ENCODE measurements at places on chromosomes 6 and 20. TPM values are rescaled to one million over a fixed set of nuclear protein-coding genes. Genes with fewer than 3 reads are reported as not detected.

DNA sequence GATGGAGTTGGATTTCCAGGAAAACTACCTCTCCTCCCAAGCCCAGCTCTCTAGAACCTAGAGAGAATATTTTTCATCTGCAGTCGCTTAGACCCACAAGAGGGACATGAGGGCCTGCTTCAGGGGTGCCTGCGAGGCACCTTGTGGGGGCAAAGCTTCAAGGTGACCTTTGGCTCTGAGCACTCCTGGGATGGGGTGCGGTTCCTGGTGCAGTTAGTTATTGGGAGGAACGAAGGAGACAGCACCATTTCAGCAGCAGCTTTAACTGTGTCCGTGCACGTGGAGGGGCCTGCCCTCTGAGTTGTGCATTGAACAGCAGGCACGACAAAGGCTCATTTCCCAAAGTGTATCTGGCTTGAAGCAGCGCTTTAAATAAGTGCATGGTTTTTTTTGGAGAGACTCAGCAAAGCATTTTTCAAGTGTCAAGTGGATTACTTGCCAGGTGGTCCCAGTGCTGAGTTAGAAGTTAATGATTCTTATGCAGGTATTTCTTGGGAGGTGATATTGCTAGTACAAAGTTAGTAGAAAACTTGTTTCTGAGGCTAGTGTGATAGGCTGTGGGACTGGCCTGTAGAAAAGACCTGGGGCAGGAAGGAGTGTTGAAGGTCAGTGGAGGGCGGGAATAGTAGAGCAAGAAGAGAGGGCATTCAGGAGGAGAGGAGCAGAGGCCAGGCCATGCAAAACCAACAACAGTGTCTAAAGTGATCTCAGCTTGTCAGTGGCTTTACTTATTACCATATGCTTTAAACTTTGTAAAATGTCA lies 3.8 kb downstream of the IGF2R start:
- no peak for DNase-seq

DNA sequence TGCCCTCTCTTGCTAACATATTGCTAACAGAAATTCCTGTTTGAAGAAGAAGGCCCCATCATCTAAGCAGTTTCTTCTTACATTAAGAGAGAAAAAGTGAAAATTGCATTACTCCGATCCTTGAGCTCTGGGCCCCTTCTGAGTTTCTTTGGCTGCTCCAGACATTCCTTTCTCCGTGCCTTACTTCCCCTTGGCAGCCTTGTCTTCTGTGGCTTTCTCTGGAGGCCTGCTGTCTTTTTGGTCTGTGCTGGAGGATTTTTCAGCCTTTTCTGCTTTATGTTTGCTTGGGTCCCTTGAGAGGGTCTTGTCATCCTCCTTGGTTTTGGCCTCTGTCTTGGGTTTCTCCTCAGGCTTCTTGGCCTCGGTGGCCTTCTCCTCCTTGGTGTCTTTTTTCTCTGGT lies 378.8 kb upstream of the CHD6 start:
- DNase-seq: no peak

DNA sequence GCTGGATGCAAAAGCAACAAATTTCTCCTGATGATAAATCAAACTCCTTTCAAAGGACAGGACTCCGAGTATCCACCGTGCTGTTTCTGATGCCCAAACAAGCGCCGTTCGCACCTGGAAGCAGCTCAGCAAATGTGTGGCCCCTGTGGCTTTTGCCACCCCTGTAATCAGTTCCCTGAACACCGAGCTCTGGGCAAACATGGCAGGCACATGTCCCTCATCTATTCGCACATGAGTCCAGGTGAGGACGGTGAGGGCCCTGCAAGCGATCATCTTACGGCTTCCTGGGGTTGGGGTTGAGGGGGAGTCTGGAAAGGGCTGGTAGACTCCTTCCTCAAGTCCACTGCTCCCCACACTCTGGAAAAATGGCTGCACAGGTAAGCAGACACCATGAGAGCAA lies 23.7 kb downstream of the RNASET2 start:
- DNase-seq: no peak

DNA sequence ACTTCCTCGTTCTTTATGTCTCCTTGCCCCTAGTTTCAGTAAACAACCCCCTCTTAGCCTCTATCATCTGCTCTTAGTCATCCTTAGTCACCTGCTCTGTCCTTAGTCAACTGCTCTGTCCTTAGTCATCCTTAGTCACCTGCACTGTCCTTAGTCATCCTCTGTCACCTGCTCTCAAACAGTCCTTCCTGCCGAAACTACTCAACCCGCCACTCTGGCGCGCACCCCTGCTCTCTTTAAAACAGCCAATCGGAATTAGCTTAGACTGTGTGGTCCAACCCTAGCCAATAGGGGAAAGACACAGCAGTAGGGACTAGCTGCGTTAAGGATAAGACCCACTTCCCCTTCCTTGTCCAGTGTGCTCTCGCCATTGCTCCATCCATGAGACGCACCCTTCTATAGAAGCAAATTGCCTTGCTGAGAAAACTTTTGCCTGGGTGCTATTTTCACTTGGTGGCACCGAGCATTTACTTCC lies 73.9 kb downstream of the BACH2 start:
- DNase-seq: no peak

SOBP gene
- 0.42 TPM for total RNA-seq

ZFAND3 gene
- 34.2 TPM for total RNA-seq

SLCO4A1 gene
- total RNA-seq: 0.16 TPM

Measured in myocyte (in vitro differentiated cells).